ENCODE measurements at places on chromosomes 1 and 21. TPM values are rescaled to one million over a fixed set of nuclear protein-coding genes. Genes with fewer than 3 reads are reported as not detected.

Gene ANKRD34A
- 7.7 TPM for total RNA-seq

Gene AHDC1
- total RNA-seq: 27.6 TPM

Gene C8A
- not detected for total RNA-seq

Gene LYSMD1
- 4.5 TPM for total RNA-seq

Gene ATP1A4
- total RNA-seq: not detected

Gene DNAJC28
- 0.56 TPM for total RNA-seq

Measured in activated CD8-positive, alpha-beta T cell treated with anti-CD3 and anti-CD28 coated beads for 36 hours (primary cell).